Hypothalamus (tissue), 51 donors: ENCODE measurements at places on chromosomes 6 and 20.

DNA sequence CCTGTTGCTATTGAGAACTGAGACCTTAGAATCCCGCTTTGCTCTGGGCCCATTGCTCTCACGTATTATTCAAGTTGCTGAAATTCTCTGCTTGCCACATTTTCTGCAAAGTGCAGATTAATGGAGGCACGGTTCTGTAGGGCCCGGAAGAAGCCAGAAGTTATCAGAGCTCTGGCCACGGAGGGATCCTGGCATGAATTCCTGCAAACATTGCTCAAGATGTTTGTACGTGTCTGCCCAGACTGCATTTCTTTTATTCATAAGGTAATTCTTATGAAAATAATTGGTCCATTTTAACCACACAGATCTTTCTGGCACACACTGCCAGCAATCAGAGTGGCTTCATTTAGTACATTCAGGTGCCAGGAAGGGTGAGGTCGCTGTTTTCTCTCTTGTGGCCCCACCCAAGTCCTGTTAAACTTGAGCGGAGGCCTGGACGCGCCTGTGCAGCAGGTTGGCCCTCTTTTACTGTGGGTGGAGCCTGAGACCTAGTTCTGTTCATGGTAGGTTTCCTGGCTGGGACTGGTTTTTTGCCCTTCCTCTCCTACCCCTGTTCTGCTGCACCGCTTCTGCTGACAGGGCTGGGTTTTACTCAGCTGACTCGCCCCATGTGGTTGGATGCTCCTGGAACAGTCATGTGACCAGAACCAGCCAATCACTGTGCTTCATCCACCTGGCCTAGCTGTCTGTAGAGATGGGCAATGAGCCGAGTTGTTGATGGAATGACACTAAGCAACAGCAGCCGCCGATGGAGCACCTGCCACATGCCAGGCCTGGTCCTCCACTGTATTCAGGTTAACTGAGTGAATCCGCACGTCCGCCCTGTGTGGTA lies 230.2 kb downstream of the CDH4 start:
- no peak for DNase-seq

DNA sequence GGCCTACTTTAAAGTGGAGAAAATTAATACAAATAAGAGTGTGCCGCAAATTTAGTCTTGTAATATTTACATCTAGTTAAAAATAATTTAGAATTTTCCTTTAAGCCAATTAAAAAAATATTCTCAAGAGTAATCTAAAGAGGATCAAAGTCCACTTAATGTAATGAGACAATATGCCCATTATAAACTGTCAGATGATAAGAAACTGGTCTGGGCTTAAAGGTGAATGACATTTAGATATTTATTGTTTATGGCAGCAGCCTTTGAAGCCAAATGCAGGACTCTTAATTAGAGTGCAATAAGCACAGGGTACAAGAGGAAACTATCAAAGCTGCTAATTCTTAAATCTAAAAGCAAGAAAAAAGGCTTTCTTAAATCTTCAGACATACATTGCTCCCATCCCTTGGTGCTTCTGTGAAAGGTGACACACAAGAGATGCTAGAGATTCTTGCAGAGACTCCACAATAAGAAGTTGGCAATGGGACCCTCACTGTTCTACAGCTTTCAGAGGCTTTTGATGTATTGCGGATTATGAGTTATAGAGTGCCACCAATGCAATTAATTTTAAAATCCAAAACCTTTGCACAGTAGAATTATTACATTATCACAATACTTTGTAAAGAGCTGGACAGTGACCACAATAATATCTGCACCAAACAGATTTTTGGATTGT lies 116.1 kb downstream of the MAN1A1 start:
- no peak for DNase-seq

DNA sequence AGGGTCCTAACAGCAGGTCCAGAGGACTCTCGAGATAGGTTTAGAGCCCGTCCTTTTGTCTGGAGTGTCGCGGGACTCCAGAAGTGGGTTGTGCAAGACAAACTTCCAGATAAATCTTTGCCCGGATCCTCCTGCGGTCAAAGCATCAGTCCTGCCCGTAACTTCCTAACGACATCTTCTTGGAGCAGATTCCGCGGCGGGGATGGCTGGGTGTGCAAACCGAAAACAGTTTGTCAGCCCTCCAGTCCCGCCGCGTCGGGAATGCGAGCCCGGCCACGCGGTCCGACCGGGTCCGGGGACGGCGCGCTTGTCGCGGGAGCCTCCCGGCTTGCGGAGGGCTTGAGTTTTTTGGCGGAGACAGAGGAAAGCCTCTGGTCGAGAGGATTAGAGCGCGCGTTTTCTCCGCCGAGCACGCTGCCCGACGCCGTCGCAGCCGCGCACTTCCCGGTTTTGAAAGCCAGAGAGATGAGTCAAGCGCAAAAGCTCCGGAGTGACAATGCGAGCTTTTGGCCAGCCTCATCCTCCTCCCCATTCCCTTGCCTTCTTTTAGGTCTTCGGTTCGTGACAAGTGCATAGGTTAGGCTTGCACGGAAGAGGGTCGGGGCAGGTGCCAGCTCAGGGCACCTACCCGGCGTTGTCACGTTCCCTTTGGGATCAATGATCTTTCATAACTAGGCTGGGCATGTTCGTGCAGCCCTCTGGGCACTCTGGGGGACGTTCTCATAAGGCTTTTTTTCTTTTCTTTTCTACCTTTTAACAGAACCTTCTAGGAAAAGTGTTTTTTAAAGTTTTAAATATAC lies 91.3 kb upstream of the PRDM1 start:
- no peak for DNase-seq

DNA sequence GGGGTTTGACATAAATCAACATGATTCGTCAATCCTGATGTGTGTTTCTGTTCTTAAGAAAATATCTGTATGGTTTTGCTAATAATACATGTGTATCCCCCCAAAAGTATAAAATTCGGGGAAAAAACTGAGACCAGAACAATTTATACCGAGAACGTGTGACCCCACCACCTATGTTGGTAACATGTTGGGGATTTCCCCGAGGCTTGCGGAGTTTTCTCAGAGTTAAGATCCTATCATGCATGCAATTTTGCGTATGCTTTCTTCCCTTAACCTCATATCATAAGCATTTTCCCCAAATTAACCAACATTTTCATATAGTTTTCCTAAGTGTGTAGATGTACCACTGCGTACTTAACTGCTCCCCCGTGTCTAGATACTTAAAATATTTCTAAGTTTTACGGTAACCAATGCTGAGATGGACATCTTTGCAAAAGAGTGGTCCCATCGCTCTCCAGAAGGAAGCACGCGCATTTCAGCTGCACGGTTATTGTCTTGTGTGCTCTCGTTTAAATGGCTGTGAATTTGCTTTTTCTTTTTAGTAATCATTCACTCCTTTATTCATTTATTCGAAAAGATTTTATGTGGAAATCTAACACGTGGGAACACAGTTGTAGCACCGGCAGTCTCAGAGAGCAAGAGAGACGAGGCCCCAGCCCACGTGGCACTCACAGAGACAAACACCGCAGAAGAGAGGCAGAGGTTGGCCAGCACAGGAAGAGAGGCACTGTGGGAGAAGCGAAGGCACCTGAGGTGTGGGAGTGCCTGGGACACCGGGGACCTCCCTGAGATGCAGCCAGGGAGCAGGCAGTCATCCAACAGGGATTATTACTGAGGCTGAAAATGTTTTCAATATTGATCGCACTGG lies 13.2 kb upstream of the IRF4 start:
- DNase-seq = no peak

DNA sequence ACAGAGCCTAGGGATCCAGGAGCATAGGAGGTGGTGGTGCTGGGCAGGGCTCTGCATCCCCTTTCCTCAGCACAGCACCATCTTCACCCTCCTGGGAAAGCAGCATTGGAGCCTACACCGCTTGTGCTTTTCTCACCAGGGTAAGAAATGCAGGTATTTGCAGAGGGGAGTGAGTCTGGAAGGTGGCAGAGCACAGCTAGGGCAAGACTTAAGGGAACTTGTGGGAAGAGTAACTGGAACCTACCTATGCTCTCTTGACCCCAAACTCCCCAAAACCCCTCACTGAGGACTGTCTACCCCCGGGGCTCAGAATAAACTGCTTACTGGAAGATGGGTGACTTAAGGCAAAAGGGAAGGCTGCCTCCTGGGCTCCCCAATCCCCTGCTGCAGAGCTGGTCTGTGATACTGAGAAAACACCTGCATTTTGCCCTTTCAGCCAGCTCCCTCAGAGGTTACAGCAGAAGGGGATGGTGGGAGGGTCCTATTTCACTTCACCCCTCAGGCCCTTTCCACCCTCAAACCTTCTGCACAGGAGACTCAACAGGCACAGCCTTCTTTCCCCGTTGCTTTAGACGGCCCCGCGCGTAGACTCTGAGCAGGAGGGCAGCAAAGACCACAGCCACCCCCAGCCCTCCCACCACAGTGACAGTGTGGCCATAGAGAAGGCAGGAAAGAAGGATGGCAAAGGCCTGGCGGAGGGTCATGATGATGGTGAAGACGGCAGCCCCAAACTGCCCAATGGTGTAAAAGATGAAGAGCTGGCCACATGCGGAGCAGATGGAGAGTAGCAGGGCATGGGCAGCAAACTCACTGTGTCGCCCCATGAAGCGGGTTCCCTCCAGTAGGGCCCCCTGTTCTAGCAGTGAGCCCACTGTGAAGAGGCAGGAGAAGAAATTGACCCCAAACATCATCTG lies 2.9 kb downstream of the SLC35B2 start:
- no peak for DNase-seq

DNA sequence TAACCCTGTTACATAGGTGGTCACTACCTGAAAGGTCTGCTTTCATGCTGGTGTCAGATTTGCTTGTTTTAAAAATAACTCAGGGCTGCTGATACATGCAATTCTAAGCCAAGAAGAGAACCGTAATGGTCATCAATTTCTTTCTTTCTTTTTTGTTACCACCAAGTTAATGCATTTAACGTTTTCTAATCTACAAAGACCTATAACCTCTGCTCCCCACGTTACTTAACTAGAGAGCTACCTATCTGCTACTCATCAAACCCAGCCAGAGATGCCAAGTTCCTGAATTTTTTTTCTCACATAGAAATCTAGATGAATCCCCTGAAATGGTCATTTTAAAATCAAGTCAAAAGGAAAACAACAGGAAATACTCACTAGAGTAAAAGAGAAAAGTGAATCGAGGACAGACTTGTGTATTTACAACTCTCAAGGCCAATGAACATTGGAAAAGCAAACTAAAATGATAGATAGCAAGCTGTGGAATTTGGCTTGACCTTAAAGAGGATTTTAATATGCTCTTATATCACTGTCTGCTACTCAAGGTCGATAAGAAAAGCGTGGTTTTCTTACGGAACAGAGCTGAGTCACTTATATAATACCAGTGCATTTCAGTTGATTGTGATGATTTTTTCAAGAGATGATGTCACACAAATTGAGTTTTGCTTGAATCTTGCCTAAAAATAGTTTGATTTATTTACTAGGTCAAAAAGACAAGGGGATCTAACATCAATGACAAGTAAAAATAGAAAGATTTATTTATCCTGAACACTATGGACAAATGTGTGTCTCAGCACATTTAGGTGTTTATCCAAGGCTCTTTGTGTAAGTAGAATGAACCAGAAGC lies 67.9 kb downstream of the SGK1 start:
- no peak for DNase-seq

DNA sequence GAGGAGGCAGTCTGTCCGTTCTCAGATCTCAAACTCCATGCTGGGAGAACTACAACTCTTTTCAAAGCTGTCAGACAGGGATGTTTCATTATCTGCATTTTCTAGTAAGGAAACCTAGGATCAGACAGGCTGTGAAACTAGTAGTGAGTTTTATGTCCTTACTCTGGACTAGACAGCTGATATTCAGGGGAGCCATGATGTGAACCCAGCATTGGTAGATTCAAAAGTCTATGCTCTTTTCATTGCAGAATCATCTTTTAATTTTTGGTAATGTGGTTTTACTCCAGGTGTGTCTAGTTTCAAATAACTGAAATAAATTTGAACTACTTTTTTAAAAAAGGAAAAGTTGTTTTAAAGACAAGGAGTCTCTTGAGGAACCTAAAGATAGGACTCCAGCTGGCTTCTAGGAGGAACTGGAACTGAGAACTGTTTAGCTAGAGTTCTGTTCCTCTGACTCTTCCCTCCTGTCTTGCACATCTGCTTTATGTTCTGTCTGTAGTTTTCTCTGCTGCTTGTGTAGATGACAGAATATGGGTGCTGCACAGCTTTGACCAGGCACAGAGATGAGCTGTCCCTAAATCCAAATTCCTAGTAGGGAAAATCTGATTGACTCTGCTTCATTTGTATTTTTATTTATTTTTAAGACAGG lies 27.8 kb upstream of the RNF144B start:
- no peak for DNase-seq

DNA sequence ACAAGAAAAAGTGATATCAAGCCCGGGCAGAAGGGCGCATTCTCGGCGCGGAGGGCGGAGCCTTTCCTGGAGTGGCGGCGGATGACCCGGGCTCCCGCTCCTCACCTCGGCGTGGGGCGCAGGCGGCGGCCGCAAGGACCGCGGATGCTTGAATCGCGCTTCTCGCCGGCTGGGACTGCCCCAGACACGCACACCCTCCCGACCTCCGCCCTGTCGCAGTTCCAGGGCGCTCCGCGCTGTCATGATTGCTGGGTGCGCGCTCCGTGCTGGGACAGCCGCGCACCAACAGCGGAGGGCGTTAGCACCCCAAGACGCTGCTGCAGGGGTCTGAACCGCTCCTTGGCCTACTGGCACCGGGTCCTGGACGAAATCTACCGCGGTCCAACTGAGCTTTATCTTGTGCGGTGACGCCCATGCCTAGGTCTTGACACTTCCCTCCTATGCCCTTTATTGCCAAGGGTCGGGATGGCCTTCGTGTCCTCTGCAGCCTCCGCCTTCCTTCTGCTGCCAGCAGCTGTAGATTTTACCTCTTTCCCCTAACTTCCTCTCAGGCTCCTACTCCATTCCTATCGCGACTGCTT lies 43.3 kb downstream of the IRAK1BP1 start:
- DNase-seq = no peak

DNA sequence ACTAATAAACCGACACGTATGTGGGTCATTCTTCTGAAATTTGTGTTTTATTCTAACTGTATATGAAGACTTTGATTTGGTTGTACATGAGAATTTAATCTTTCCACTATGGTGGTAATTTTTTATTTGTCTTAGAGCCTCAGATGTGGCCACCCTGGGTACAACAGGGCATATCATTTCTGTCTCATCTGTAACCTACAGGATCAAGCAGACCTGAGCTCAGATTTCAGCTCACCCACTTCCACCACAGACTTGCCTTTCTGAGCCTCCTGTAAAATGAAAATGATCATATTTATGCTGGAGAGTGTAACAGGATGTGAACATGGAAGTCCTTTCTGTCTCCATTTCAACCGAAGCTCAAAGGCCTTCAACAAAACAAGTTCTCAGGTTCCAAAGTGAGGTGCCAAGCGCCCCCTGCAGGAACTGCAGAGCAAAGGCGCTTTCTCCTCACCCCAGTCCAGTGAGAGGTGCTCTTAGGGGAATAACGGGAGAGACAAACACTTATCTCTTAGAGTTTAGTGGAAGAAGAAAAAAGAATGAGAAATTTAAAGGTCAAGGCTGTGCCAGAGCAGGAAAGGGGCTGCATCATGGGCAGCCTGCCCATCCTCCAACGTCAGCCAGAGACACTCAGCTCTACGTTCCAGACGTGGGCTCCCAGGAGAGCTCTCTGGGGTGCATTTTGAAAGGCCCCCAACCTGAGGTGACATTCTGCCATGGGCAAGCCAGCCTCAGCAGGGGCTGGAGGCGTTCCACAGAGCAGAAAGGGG lies 23.0 kb upstream of the CD24 start:
- no peak for DNase-seq
